Mesothelial cell of epicardium (in vitro differentiated cells): ENCODE measurements at places on chromosomes 16 and 17.

DNA sequence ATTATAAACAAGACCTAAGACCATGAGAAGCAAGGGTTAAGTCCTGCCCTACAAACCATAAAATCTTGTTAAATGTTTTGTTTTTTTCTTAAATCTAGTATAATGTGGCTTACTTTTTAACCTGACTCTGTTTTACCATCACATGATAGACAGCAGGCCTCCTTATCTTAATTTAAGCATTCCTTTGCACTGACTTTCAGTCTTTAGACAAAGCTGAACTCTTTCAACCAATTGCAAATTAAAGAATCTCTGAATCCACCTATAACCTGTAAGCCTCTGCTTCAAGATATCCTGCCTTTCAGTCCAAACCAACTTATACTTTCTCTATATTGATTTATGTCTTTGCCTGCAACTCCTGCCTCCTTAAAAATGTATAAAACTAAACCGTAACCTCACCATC is 478.5 kb downstream of the GRIN2A start:
- no peaks in the 10 kb centered on the region for H3K27me3 ChIP-seq
- peaks cover 34% of the 10 kb centered on the region for H3K4me1 ChIP-seq
- no peak overlapping the region for H3K4me3 ChIP-seq
- peak overlapping the region; percentile 91 for H3K27ac ChIP-seq

GRCh38 chr16:80794071-80794470 is 10.3 kb downstream of the CDYL2 start:
- H3K36me3 ChIP-seq = no peaks in the 10 kb centered on the region
- peaks cover 50% of the 10 kb centered on the region for H3K27me3 ChIP-seq
- no peak overlapping the region for H3K27ac ChIP-seq
- no peaks in the 10 kb centered on the region for H3K4me1 ChIP-seq

DNA sequence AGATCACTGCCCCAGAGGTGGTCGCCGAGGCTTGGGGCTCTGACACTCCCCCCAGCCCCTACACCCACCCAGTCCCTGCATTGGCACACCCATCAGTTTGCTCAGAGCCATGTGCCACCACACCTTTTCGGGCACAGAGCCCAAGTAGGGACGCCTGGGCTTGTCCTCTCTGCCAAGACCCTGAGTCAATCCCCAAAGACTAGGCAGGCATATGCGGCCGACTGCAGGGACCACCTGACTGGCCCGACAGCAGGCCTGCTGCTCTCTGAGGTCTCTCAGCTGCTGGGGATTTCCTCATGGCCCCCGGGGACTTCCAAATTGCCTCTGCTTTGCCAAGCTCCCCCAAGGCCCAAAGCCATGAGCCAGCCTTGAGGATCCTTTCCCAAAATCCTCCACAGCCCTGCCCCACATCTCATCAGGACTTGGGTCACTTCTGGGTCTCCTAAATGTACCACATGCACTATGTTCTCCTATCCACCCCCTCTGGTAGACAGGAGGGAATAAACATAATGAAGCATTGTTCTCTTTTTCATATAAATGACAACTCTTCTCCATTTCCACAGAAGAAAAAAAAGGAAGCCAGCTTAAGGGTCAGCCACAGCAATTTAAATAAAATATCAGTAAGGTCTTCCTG is 30.6 kb downstream of the MYO18A start:
- H3K27ac ChIP-seq = peak overlapping the region; percentile 83
- DNase-seq = no peak
- H3K36me3 ChIP-seq = no peaks in the 10 kb centered on the region

DNA sequence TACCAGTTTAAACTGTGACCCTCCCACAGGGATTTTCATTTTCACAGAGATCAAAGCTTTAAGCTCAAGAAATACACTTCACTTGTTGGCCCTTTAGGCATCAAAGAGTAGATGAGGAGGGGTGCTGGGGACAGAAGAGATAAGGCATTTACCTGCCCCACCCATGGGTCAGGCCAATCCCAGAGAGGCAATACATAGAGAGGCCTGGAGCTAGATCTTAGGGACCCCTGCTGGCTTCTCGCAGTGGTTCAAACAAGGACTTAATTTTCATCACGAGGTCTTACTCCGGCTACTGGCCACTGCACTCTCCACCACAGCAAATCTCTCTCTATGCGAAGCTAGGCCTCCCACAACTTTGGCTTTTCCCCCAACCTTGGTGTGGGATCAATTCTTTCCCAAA is 46.6 kb downstream of the NOG start:
- H3K27me3 ChIP-seq = peaks cover 29% of the 10 kb centered on the region
- H3K36me3 ChIP-seq = no peaks in the 10 kb centered on the region
- H3K27ac ChIP-seq = no peak overlapping the region
- no peak for DNase-seq
- peaks cover 12% of the 10 kb centered on the region for H3K4me1 ChIP-seq

DNA sequence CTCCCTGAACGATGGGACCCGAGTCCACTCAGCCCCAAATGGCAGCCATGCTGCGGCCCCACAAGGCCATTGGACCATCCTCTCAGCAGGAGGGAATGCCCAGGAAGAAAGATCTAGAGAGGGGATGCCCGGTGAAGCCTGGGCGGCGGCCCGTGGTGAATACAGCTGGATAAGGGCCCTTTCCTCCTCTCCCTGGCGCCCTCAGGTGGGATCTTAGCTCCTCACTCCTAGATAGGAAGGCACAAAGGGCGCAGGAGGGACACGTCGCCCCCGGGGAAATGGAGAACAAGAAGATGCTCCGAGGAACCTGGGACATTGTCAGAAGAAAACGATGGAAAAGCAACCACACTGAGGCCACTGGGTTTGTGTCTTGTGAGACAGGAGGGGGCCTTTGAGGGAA is 2.5 kb downstream of the CD300C start:
- H3K27ac ChIP-seq = no peak overlapping the region
- H3K36me3 ChIP-seq = no peaks in the 10 kb centered on the region
- no peak overlapping the region for H3K4me3 ChIP-seq

GRCh38 chr17:73226556-73227172 is 33.8 kb downstream of the COG1 start:
- no peak for DNase-seq
- no peaks in the 10 kb centered on the region for H3K27me3 ChIP-seq
- H3K4me3 ChIP-seq = peak overlapping the region; percentile 5
- peaks cover 44% of the 10 kb centered on the region for H3K4me1 ChIP-seq
- no peaks in the 10 kb centered on the region for H3K36me3 ChIP-seq
- H3K27ac ChIP-seq = peak overlapping the region; percentile 95

DNA sequence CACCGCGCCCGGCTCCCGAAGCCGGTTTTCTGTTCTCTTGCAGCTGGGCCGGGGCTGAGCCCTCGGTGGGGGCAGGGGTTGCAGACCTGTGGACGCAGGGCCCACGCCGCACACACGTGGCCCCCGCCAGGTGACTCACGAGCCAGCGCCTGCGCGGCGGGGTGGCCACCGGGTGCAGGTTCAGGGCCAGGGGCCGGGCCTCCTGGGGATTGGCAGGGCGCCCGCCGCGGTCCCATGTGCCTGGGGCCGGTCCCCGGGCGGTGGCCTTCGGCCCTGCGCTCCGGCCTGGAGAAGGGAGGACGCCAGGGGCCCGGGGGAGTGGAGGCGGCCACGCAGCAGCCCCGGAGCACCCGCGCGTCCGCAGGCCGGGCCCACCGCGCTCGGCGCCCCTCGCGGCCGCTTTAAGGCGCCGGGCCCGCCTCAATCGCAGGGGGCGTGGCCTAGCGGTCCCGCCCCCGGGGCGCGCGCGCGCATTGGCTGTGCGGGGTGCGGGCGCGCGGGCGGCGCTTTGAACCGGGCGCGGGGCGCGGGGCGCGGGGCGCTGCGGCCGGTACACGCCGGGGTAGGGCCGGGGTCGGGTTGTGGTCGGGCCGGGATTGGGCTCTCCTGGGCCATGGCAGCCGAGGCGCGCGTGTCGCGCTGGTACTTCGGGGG is at the start of gene SLC25A10:
SLC25A10 (plus strand) TSS at position 471 of the 654 bp plus-strand sequence; CDS start at position 614, 143 bp downstream.
- H3K27ac ChIP-seq = no peak within 1 kb of the TSS
- H3K27me3 ChIP-seq = peaks cover 14% of the 10 kb centered on the region
- H3K36me3 ChIP-seq = no peaks in the 10 kb centered on the region
- peak within 1 kb of the TSS; percentile 83 for H3K4me3 ChIP-seq
- peaks cover 16% of the 10 kb centered on the region for H3K4me1 ChIP-seq
- peak; percentile 78 for DNase-seq

- no peak overlapping the region for H3K4me3 ChIP-seq
- peak overlapping the region; percentile 68 for H3K27ac ChIP-seq
- DNase-seq = no peak
- H3K36me3 ChIP-seq = no peaks in the 10 kb centered on the region
These were observed 4.6 kb upstream of the SLC12A3 start for GRCh38 chr16:56860226-56861020.

DNA sequence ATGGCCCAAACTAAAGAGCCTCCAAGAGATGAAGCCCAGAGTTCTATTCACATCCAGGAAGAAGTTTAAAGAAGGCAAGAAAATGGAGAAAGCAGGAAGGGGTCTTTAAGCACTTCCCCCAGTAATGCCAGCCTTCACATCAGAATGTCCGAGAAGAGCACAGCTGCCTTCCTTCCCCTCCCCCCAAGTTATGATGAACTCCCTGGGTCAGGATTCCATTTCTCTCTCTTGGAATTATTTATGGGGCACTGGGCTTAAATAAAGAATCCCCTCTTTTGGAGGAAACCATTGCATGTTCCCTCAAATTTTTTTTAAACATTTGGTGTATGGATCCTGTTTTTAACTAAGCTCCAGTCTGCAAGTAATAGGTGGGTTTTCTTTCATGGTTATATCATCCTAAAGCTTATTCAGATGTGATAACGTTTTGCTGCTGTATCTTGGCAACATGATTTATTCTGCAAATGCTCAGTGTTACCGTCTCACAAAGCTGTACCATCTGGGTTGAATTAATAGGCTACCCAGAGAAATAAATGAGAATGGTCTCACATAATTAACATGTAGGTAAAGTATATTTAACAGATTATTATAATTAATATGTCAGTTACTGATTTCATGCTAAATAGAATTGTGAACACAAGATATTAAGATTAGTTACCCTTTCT is 160.9 kb upstream of the TOX3 start:
- H3K27me3 ChIP-seq = peaks cover 50% of the 10 kb centered on the region
- no peaks in the 10 kb centered on the region for H3K36me3 ChIP-seq
- peaks cover 3% of the 10 kb centered on the region for H3K4me1 ChIP-seq
- DNase-seq = no peak
- H3K4me3 ChIP-seq = no peak overlapping the region
- H3K27ac ChIP-seq = no peak overlapping the region

GRCh38 chr16:11168386-11169051 is 87.5 kb downstream of the SOCS1 start:
- H3K36me3 ChIP-seq = peaks cover 14% of the 10 kb centered on the region
- H3K4me3 ChIP-seq = no peak overlapping the region
- DNase-seq = no peak
- H3K27me3 ChIP-seq = peaks cover 2% of the 10 kb centered on the region

- no peak overlapping the region for H3K27ac ChIP-seq
- H3K4me1 ChIP-seq = no peaks in the 10 kb centered on the region
- no peaks in the 10 kb centered on the region for H3K27me3 ChIP-seq
- DNase-seq = no peak
- no peak overlapping the region for H3K4me3 ChIP-seq
- no peaks in the 10 kb centered on the region for H3K36me3 ChIP-seq
These were observed 22.1 kb downstream of the NT5M start for GRCh38 chr17:17325228-17325627.

GRCh38 chr16:76121636-76122035 is 155.6 kb upstream of the CNTNAP4 start:
- H3K27me3 ChIP-seq = peaks cover 1% of the 10 kb centered on the region
- no peak for DNase-seq
- H3K36me3 ChIP-seq = no peaks in the 10 kb centered on the region
- no peak overlapping the region for H3K27ac ChIP-seq
- H3K4me3 ChIP-seq = no peak overlapping the region
- H3K4me1 ChIP-seq = no peaks in the 10 kb centered on the region

- H3K4me3 ChIP-seq = no peak overlapping the region
- no peak for DNase-seq
- H3K36me3 ChIP-seq = peaks cover 10% of the 10 kb centered on the region
- peaks cover 30% of the 10 kb centered on the region for H3K27me3 ChIP-seq
These were observed 1.8 kb upstream of the WNK4 start for GRCh38 chr17:42778570-42778969.

GRCh38 chr17:50304781-50305404 is 30.6 kb downstream of the TMEM92 start:
- H3K4me1 ChIP-seq = peaks cover 8% of the 10 kb centered on the region
- peak overlapping the region; percentile 54 for H3K27ac ChIP-seq
- DNase-seq = no peak
- no peaks in the 10 kb centered on the region for H3K27me3 ChIP-seq

DNA sequence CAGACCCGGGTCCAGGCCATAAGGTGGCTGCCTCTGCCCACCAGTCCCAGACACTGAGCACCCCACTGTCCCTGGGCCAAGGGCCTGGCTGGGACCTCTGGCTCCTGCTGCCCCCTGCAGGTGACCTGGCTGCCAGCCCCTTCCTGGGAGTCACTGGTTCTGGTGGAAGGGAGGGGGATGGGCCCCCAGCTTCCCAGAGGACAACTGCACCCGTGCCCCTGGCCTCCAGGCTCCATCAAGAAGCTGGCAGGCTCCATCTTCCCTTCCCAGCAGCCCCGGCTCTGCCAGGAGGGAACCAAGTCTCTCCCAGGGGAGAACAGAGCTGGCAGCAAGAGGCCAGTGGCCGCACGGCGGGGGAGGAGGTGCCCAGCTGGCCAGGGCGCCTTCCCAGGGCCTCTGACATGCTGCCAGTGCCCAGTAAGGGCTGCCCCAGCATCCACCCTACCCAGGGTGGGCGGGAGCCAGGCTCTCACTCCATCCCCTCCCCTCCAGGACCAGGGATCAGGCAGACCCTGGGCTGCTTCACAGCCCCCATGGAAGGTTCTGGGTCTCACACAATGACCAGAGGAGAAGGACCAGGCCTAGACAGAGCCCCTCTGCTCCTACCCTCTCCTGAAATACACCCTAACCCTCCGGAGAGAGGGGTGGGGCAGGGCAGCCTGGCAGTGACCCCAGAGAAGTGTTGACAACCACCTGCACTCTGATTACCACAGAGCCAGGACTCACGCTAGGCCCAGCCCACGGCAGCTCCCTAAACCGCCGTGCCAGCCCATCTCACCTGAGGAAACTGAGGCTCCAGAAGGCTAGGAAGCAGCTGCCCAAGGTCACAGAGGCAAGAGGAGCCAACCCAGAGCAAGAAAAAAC is 3.6 kb downstream of the CLUH start:
- no peak for DNase-seq
- no peaks in the 10 kb centered on the region for H3K27me3 ChIP-seq
- no peaks in the 10 kb centered on the region for H3K36me3 ChIP-seq
- H3K4me3 ChIP-seq = no peak overlapping the region
- peaks cover 32% of the 10 kb centered on the region for H3K4me1 ChIP-seq
- H3K27ac ChIP-seq = no peak overlapping the region

DNA sequence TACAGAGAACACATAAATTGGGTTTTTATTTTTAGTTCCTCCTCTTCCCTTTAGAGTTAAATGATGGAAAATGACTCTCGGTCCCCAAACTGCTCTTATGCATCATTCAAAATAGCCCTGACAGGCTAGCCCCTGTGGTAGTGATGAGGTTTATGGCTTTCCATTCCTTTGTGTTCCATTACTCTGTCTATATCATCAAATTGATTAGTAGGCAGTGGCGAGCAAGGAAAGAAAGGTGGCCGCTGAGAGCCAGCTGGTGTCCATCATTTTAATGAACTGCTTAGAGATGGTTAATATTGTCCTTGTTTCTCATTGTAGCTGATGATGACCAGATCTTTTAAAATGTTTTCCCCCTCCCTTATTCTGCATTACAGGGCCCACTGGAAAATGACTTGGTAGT is 179.5 kb downstream of the PHKB start:
- H3K36me3 ChIP-seq = peaks cover 7% of the 10 kb centered on the region
- no peak overlapping the region for H3K4me3 ChIP-seq
- H3K4me1 ChIP-seq = no peaks in the 10 kb centered on the region
- no peak overlapping the region for H3K27ac ChIP-seq

- no peaks in the 10 kb centered on the region for H3K27me3 ChIP-seq
- H3K27ac ChIP-seq = no peak overlapping the region
- no peaks in the 10 kb centered on the region for H3K4me1 ChIP-seq
- H3K4me3 ChIP-seq = no peak overlapping the region
- peaks cover 20% of the 10 kb centered on the region for H3K36me3 ChIP-seq
These were observed 9.2 kb upstream of the HEXD start for GRCh38 chr17:82408938-82409318.
